Stimulated activated CD8-positive, alpha-beta memory T cell treated with anti-CD3 and anti-CD28 coated beads, Interleukin-4, amount 100 ng/mL, for 48 hours (primary cell): ENCODE measurements at places on chromosomes 7 and 10.

DNA sequence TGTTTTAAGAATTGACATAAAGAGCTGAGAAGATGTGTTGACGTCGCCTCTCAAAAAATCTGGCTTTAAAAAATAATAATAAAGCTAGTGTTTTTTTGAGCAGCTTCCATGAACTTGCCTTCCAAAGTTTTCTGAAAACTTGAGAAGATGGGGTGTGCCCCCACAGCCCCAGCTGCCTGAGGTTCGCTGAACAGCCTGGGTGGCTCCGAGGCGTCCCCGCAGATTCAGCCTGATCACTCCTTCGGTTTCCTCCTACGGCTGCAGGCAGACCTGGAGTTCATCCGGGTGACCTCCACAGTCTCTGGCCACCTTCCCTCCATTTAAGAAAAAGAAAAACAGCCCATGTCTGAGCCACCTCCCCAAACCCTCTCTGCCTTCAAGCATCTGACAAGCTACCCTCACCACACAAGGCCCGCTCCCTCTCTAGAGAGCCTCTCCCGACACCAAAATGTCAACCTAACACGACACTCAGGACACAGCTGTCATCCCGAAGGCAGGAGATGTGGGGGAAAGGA, 177.8 kb downstream of the PTPRN2 start:
- no peak for DNase-seq

DNA sequence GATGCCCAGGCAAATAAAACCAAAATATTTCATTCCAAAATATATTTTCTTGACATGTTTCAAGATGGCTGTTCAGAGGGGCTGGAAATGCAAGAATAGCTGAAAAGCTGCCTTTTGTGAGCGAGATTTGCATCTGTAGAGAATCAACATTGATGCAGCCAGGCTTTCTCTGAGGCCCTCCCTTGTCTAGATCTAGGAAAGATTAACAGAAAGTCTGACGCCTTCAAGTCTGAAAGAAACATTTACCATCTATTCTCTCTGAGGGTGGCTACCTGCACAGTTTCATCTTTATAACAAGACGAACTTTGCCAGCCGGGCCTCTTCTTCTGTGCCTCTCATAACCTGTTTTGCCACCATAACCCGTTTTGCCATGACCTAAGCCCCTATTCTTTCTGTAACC, 170.2 kb downstream of the AKR1D1 start:
- no peak for DNase-seq

DNA sequence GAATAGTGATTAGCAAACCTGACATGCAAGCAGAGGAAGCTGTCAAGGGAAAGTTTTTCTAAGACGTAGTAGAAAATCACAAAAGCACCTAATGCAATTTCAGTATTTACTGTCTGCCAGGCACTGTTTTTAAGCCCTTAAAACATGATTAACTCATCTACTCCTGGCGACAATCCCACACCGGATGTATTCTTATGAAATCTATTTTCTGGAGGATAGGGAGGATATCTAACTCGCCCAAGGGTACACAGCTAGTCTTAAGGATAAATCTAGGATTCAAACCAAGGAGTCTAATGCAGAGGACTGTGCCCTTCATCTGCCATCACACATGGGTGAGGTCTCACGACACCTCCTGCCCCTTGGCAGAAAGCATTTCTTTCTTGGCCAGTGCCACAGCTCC, 47.8 kb upstream of the FIGNL1 start:
- DNase-seq = no peak

DNA sequence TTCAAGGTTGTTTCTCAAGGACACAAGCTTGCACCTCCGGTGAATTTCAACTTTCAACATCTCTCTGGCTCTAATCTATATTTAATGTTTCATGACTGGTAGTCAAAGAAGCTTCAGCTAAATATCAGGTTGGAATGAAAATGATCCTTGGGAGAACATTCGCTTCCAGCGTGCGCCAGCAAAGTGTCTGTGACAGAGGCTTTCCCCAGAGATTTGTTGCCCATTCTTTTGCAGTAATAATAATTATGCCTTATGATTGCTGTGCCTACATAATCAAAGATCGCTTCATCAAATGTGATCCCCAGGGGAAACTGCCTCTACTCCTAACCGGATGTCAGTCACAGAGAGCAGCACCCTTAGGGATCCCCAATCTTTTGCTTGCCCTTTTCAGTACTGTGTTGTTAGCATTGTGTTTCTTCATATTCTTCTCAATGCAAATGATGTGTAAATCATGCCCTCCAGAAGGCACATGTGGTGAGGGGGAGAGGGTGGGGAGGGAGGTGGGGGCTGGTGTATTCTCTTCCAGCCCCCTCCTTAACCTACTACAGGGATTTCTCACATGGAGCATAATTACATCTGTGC, 30.5 kb downstream of the FZD1 start:
- DNase-seq = no peak

DNA sequence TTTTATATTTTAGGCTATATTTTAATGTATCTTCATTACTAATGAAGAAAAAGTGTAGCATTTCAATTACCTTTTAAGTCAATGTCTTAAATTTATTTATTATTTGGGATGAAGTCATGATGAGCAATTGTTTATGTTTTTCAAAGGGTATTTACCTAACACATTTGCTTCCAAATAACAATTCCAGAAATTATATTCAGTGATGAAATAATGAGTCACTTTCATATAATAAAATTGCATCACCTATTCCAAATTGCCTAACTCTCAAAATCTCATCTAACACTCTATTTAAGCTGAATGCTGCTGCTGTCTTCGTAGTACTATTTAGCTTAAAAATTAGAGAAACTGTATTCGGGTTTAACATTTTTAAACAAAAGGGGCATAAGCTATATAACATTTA, 97.7 kb downstream of the PRKG1 start:
- DNase-seq = no peak

DNA sequence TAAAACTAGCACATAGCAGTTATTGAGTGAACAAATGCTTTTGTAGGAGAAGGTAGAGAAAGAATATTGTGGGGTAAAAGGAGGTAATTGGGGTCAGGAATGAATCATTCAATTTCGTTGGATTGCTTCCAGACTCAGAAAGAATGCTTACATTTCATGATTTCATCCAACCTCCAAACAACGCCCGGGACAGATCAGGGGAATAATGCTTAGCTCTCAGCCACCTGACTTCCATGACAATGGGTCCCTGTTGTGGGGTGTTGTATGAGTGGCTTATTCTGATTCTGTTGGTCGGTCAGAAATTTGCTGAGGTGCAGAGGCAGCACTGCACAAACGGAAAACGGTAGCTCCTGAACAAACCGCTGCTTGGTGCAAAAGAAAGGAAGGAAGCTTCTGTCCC, 24.0 kb upstream of the INPP5F start:
- DNase-seq = no peak

GRCh38 chr7:39299695-39300094, 266.5 kb upstream of the YAE1 start:
- no peak for DNase-seq
